ENCODE measurements at places on chromosomes 7 and 10.

- DNase-seq, result no peak
Observed at GRCh38 chr7:135962802-135963201, 14.4 kb downstream of the MTPN start.

DNA sequence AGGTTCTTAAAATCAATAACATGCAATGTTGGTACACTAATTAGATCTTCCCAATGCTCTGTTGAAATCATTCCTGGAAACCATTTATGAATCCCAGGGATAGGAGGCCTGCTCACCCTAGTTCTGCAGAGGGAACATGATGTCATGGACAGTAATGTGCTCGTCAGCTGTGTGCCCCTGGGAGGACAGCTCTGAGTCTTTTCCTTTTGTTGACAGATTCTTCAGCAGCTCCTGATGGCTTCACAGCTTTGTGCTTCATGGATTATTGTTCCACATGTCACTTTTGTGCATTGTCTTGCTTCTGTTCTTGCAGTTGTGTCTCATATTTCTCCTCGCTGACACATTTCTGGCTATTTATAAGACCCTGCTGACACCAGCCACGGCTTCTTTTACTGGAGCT is 367.5 kb downstream of the CCSER2 start:
- no peak for DNase-seq

DNA sequence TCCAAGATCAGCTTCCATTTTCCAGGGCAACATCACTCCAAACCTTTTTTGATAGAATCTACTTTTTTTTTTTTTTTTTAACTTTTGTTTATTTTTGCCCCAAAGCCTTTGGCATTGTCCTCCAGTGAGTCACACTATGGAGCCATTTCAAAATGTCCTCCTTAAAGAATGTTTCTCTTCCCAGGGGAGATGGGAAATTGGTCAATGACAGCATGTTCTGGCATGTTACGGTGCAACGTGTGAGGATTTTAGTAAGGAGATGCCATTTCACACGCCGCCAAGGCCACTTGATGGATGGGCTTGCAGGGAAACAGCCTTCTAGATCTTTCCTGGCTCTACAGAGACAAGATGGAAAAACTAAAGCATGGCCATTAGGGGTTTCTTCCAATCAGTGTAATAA is 30.7 kb upstream of the TRIL start:
- DNase-seq, result no peak

GRCh38 chr7:101545441-101546190 is 83.5 kb downstream of the MYL10 start:
- no peak for DNase-seq

- DNase-seq, result no peak
Observed at GRCh38 chr10:69629519-69629896, 539 bp upstream of the FAM241B start.

DNA sequence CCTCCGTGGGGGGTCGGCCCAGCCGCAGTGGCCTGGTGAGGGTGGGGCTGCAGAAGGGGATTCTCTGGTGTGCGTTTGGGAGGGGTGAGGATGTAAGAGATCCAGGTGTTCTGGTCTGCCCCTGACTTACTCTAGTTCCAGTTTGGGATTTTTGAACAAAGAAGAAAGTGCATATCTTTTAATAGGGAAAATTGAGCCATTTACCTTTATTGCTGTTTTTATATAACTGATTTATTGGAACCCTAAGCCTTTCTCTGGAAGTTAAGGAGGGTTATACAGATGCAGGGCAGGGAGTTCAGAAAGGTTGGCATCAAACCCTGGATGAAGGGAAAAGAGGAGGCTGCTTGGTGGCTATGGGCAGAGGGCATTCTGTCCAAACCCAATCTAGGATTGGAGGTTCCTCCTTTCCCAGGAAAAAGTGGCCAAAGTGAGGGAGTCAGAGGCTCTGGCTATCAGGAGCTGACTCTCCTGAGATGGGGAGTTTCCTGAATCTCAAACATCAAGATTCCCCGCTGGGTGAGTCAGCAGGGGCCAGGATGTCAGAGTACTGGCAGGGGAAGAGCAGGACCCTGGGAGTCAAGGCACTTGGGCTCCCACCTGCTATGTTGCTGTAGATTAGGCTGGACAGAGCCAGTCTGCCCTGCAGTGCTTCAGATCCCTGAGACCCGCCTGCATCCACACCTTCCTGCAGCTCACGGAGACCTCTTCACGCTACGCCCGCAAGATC is 67.5 kb downstream of the CLIP2 start:
- no peak for DNase-seq

GRCh38 chr7:129354428-129355157 is 79.6 kb upstream of the STRIP2 start:
- peak; percentile 27 for DNase-seq

GRCh38 chr7:37109016-37109683 is 339.5 kb downstream of the ELMO1 start:
- no peak for DNase-seq

DNA sequence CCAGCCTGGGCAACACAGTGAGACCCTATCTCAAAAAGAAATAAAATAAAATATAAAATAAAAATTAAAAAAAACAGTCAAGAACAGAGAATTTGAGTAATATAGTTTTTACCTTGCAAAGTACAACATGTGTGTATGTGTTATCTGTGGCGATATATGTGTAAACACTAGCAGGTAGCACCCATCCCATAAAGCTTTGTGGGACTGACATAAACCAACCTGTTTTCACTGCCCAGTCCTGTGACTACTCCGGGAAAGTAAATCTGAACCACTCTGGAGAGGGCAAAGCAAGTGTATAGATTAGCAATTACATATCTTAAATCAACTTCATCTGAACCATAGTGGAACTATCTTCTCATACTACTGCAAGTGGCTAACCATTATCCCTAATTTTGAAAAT is 72.3 kb downstream of the COA1 start:
- no peak for DNase-seq

- peak; percentile 36 for DNase-seq
Observed at GRCh38 chr10:100338434-100339036, 8.5 kb upstream of the SCD start.

GRCh38 chr7:117112640-117113039 is 159.3 kb downstream of the ST7 start:
- no peak for DNase-seq

DNA sequence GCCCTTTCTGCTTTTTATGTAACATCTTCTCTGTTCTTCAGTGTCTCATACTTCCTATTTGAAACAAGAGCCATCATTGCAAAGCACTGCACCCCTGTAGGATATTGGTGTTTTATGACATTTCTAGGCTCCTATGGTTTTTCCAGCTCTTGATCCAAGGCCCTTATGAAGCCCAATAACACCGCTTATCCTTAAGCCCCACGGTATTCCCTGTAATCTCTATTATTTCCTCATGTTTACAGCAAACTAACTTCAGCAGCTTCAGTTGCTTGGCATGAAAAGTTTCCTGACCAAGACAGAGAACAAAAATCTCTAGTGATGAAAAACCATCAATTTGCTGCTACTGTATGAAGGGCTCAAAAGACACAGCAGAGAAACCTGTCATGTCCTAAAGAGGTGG is 34.1 kb upstream of the TES start:
- no peak for DNase-seq

DNA sequence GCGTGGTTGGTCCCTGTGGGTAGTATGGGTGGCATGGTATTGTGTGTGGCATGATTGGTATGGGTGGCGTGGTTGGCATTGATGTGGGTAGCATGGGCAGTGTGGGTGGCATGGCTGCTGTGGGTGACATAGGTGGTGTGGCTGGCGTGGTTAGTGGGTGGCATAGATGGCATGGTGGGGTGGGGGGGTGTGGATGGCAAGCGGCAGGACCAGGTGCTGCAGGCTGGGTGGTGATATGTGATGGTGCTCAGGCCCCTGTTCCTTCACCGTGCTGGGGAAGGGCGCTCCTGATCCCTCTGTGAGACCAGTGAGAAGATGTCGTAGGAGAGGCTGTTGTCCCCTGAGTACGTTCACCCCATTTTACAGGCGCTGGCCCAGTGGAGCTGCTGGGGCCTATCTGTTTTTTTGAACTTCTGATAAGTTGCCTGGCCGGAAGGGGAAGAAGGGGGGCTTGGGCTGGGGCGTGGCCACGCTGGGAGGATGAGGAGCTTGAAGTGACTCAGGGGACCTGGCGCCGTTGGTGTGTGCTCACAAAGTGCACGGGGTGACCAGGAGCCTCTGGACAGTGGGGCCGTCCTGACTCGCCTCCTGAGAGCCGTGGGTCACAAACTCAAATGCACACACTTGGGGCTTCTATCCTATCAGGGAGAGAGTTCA is 17.5 kb downstream of the INPP5A start:
- DNase-seq, result no peak
